Activated gamma-delta T cell treated with Interleukin-2 at 50 U/mL for 16 hours (primary cell): ENCODE measurements at places on chromosomes 7 and 10.

DNA sequence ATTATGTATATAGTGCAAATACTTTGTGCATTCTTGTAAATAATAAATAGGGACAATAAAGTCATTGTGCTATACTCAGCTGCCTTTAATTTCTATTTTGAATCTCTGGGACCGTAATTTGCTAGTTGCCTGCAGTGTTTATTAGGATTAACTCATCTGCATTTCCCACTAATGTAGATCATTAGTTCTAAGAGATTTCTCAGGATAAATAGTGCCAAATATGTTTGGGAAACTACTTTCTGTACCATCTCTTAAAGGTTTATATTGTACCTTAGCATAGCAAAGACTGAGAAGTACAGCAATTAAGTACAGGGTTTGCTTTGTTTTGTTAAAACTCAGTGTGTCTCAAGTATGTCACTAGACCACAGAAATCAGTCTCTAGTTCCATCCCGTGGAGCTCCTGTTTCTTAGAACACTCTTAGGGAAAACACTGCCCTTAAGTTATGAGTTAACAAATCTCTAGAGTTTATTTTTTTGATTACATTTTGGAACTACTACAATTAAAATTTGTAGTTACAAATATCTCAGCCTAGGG lies 26.0 kb downstream of the ADD3 start:
- DNase-seq, result no peak

DNA sequence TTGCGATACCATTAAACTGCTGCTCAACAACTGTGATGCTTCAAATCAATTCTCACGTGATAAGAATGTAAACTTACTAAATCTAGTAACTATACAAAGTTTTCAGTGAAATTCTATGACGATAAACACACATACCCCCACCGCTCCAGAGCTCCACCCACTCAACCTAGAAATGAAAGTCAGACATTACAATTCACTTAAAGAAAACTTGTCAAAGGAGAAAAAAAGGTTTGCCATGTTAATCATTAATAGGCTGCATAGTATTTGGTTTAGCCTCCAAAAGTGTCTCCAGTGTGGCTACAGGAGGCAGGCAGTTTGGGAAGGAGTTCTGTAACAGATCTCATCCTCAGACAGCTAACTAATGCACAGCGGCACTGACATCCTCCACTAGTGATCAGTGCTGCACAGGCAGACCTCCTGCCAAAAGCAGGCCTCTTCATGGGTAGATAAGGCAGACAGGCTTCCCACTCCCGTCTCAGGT lies 3.1 kb downstream of the HERPUD2 start:
- DNase-seq, result peak; percentile 18

GRCh38 chr10:22551681-22552365 lies 162.6 kb downstream of the PIP4K2A start:
- no peak for DNase-seq

GRCh38 chr10:18261063-18261610 lies 120.9 kb downstream of the CACNB2 start:
- DNase-seq, result no peak

DNA sequence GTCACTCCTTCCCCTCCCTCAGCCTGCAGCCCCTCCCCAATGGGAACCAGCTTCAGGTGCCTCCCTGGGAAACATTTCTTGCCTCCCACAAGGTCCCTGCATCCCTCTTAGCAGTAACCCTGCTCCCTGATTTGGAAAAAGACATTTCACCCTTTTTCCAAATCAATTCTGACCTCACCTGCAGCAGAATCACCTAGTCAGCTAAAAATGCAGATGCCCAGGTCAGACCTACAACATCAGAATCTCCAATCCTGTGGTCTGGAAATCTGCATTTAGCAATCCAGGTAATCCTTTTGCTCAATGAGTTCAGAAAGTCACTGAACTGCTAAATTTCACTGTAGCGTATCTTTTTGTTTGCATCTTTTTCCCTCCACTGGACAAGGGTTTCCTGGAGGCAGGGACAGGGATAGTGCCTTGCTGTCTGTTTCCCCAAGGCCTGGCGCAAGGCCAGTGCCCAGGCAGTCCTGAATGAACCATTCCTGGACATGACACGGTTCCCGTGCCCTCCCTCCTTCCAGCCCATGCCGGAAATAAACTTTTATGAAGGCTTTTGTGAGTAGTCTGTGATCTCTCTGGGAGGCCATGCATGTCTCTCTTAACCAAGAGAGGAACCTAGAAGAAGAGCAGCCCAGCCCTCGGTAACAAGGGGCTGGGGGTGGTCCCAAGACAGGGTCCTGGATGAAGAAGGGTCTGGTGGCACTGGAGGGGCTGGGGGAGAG lies 44.0 kb downstream of the COL13A1 start:
- DNase-seq, result no peak

DNA sequence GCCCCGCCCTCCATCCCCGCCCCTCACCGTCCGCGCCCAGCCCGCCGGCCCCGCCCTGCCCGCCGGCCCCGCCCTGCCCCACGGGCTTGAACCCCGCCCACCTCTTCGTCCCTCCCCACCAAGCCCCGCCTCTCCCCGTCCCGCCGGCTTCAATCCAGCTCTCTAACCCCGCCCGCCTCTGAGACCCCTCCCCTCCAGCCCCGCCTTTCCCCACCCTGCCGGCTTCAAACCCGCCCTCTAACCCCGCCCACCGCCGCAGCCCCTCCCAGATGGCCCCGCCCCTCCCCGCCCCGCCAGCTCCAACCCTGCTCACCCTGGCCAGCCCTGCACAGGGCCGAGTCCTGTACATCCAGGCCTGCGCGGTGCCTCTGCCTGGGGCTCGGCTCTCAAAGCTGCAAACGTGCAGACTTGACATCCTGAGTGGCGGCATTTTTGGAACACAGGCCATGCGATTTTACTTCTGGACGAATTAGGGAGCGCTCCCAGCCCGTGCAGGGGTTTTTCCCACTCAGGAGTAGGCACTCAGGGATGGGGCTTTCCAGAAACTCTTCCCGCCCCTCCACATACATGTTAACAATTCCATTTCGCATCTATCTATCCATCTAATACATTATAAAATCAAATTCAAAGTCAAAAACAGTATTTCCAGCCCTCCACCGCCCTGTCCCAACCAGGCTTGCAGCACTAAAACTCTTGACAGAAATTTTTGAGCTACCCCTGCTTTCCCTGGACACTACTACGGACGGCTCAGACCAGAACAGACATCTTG lies 477 bp upstream of the NMT2 start:
- DNase-seq, result peak; percentile 96

GRCh38 chr10:127345231-127345965 lies 149.0 kb upstream of the INSYN2A start:
- no peak for DNase-seq

DNA sequence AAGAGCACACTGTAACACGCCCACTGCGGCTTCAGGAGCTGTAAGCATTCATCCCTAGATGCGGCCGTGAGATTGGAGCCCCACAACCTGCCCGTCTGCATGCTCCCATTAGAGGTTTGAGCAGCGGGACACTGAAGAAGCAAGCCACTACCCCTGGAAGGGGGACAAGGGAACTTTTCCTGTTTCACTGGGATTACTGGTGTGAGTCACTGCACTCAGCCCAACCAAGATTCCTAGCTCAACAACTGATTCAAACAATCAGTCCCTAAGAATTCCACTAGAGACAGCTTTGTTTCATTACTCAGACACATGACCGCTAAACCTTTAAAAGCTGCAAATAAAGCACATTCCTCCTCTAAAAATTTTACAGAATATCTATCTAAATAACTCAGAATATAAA lies 69.8 kb downstream of the ORC5 start:
- DNase-seq, result no peak

- DNase-seq, result no peak
These were observed 237.7 kb downstream of the CACNB2 start for GRCh38 chr10:18377898-18378297.

GRCh38 chr10:359093-359492 lies 223.8 kb downstream of the ZMYND11 start:
- DNase-seq, result no peak

DNA sequence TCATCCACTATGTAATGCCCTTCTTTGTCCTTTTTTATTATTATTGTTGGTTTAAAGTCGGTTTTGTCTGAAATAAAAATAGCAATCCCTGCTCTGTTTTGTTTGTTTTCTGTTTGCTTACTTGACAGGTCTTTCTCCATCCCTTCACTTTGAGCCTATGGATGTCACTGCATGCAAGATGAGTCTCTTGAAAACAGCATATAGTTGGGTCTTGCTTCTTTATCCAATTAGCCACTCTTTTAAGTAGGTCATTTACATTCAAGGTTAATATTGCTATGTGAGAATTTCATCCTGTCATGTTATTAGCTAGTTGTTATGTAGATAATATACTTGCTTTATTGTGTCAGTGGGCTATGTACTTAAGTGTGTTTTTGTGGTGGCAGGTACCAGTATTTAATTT lies 25.8 kb downstream of the COA1 start:
- DNase-seq, result no peak

GRCh38 chr10:133071733-133072132 lies 16.0 kb upstream of the ADGRA1 start:
- DNase-seq, result no peak

GRCh38 chr10:21519941-21520436 lies 5.5 kb downstream of the SKIDA1 start:
- no peak for DNase-seq

DNA sequence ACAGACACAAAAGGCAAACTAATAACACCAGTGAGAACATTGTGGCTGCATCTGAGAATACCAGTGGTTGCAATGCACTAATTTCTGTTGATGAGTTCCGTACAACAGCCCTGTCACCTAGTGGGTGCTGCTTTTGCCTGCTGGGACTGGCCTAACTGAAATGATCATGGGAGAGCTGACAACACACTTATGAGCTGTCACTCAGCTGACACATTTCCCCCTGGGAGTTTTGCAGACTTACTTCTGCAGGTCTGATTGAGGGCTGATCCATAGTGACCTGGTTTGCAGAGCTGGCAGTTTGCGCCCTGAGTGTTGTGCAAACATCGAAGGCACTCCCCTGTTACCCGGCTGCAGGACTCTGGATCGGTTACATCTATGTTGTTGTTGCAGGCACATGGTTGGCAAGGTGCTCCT lies 60.6 kb upstream of the LAMB1 start:
- DNase-seq, result no peak

GRCh38 chr7:131234719-131235488 lies 92.8 kb upstream of the MKLN1 start:
- no peak for DNase-seq

DNA sequence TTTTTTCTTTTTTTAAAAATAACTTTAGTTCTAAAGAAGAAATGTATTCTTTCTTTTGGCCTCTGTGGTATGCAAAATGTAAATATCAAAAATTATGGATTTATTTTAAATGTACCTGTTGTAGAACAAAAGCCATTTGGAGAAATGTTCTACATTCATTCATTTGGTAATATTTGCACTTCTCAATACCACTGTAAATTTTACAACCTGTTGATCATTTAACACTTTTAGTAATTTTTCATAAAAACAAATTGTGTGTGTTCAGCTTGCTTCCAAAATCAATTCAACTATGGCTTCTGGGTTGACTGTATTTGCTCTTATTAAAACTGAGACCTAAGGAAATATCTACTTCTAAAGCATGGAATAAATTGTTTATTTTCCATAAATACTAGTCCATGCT lies 2.3 kb upstream of the IGF2BP3 start:
- DNase-seq, result no peak

GRCh38 chr7:99500637-99501009 lies 542 bp upstream of the ZNF394 start:
- DNase-seq, result no peak

- DNase-seq, result no peak
These were observed 297.5 kb downstream of the HTR7 start for GRCh38 chr10:90560331-90560730.

GRCh38 chr7:81669476-81670105 lies 100.3 kb downstream of the HGF start:
- no peak for DNase-seq
